ENCODE measurements at places on chromosomes 12 and 14. TPM values are rescaled to one million over a fixed set of nuclear protein-coding genes. Genes with fewer than 3 reads are reported as not detected.

DNAH10 gene
- total RNA-seq = under 0.01 TPM

CDKN1B gene
- 32.9 TPM for total RNA-seq

CAPZA3 gene
- not detected for total RNA-seq

CINP gene
- 57.2 TPM for total RNA-seq

CSAD gene
- total RNA-seq = 7.5 TPM

WDHD1 gene
- 7.5 TPM for total RNA-seq

LRTM2 gene
- 0.10 TPM for total RNA-seq

TOMM20L gene
- not detected for total RNA-seq

TMEM52B gene
- total RNA-seq = not detected

PDZRN4 gene
- total RNA-seq = not detected

LRFN5 gene
- total RNA-seq = 0.10 TPM

CISTR gene
- not detected for total RNA-seq

MAP3K12 gene
- 21.5 TPM for total RNA-seq

ADAM21 gene
- 0.19 TPM for total RNA-seq

CRY1 gene
- 23.4 TPM for total RNA-seq

CD163 gene
- not detected for total RNA-seq

HOXC13 gene
- not detected for total RNA-seq

FAM181A gene
- not detected for total RNA-seq

NELL2 gene
- not detected for total RNA-seq

HOXC4 gene
- total RNA-seq = not detected

OVCH1 gene
- total RNA-seq = not detected

GUCY2C gene
- total RNA-seq = not detected

ANGEL1 gene
- total RNA-seq = 14.7 TPM

FSCB gene
- total RNA-seq = not detected

SYCP3 gene
- 0.67 TPM for total RNA-seq

CLEC14A gene
- 418 TPM for total RNA-seq

OR6C2 gene
- total RNA-seq = not detected

GPR68 gene
- 0.96 TPM for total RNA-seq

CIROP gene
- not detected for total RNA-seq

FAIM2 gene
- total RNA-seq = not detected

OTOGL gene
- total RNA-seq = 1.5 TPM

NKX2-1 gene
- not detected for total RNA-seq

ARHGAP9 gene
- total RNA-seq = not detected

NCOR2 gene
- total RNA-seq = 62.7 TPM

PPP2R5C gene
- 86.5 TPM for total RNA-seq

CLEC2A gene
- not detected for total RNA-seq

TUBA1A gene
- total RNA-seq = 1,351 TPM

BDKRB1 gene
- not detected for total RNA-seq

FBLN5 gene
- 0.96 TPM for total RNA-seq

WIF1 gene
- not detected for total RNA-seq

GLIPR1L1 gene
- total RNA-seq = not detected

TMEM260 gene
- total RNA-seq = 14.0 TPM
